ENCODE measurements at places on chromosomes 13 and 19.
A peak's percentile ranks its signal among the peaks of the same experiment; 100 is the strongest.

DNA sequence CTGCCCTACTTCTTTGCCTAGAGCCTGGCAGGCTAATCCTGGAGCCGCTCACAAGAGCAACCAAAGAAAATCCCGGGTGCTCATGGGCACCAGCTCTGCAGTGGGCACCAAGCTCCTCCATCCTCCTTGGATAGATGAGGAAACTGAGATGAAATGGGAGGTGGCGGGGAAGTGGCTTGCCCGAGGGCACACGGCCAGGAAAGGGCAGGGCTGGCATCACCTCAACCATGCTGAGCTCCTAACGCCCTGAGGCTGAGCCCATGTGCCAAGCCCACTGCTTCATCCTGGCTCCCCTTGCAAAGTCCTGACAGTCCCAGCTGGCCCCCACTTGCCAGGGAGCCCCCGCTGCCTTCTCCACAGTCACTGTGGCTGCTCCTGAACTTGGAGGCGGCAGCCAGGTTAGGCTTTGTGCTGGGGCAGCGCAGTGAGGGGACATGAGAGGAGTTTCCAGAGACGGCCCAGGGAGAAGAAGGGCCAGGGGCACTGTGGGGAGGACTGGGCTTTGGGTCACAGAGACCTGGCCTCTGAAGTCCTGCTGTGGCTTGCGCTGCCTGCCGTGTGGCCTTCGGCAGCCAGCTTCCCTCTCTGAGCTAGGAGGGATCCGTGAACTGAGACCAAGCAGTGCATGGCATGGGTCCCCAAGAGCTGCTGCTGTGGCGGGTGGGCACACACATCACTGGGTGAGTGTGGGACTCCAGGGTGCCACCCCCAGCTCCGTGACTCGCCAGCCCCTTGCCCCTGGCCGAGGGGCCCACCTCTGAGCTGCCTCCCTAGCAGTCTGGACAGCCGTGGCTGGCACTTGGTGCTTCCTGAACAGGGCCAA, 17.5 kb downstream of the TMED1 start:
- DNase-seq: no peak

DNA sequence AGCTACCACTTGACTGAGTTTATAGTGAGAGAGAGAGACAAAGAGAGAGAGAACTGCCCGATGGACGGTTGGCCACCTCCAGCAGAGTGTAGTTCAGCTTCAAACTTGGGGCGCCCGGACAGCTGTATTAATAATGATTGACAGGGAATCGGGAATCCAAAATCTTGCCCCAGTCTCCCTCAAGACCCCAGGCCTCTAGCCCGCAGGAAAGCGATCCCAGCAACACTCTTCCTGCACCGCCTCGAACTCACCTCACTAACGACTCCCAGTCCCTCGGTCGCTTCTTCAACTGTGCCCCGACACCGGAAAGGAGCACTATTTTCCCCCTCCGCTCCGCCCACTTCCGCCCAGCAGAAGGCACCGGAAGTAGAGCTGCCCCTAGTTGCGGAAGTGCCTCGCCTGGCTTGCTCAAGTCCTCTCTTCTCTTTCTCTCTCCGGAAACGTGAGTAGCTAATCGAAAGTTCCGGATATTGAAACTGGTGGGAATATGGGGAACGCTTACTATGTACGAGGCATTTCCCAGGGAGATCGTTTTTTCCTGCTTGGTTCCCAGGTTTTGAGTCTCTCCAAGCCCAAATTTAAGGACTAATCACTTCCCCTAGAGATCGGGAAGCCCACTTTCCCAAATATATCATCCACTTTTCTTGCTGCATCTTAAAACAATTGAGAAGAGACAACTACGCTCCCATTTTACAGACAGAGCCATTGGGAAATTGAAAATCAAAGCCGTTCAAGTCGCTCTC, at the start of gene NOSIP:
NOSIP (minus strand) TSS at position 293 of the 743 bp plus-strand sequence. CDS start 19,865 bp downstream, outside the sequence.
- DNase-seq: peak; percentile 98

DNA sequence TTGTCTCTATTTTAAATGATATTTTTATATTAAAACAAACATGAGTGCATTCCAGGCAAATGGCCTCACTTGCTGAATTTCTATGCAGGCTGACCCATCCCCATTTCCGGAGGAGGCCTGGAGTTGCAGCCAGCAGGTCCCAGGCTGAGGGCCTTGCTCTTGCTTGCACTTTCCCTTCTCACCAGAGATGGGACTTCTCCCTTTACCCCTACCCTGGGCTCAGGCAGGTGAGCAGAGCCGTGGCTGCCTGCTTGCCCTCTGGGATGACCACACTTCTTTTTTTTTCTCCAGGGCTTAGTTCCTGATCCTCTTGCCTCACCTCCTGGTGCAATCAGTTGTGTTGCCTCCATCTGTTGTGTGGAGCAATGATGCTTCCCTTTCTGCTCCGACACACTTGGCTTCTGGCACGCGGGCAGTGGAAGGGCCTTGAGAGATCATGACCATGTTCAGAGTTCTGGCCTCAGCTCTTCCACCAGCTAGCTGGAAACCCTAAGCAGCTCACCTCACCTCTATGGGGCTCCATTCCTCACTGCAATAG, 11.1 kb upstream of the OLFM4 start:
- DNase-seq: no peak

GRCh38 chr13:104006625-104007075, 940.4 kb upstream of the SLC10A2 start:
- no peak for DNase-seq

- no peak for DNase-seq
These were observed 72.8 kb upstream of the PCDH8 start for GRCh38 chr13:52921194-52921593.

GRCh38 chr19:50205681-50206138, 2.3 kb downstream of the MYH14 start:
- no peak for DNase-seq

- no peak for DNase-seq
These were observed 286.5 kb downstream of the PCDH17 start for GRCh38 chr13:57918086-57918485.

DNA sequence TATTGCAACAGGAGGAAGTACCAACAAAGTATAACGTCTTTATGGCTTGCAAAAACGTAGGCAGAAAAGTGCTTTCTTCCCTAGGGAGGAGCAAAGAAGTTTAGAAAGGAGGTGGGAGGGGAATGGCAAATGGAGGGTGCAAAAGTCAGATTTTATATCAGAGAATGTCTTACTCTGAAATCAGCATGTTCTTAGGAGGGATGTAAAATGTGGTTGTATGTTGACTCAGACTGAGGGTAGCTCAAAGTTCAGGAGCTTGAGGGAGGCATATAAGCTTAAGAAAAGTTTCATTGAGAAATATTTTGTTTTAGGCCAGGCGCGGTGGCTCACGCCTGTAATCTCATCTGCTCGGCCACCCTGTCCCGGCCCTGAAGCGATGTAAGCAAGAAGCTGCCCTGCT, 1.7 kb downstream of the ZNF90 start:
- no peak for DNase-seq

- DNase-seq: no peak
These were observed 318.8 kb downstream of the SPRY2 start for GRCh38 chr13:80022146-80022545.

- DNase-seq: peak; percentile 17
These were observed 234.3 kb downstream of the LMO7 start for GRCh38 chr13:75870397-75870903.

All from activated CD4-positive, alpha-beta memory T cell treated with anti-CD3 and anti-CD28 coated beads, Interleukin-2, amount 10 ng/mL, durations not matched to agents 7 days and 5 days (primary cell).